Large intestine (tissue), 12 donors: ENCODE measurements at places on chromosomes 13 and 19. TPM values are rescaled to one million over a fixed set of nuclear protein-coding genes. Genes with fewer than 3 reads are reported as not detected.

GRCh38 chr13:98858191-98858590 is 105.7 kb upstream of the SLC15A1 start:
- DNase-seq, result no peak

- no peak for DNase-seq
Observed at GRCh38 chr13:100535426-100536135, 53.0 kb downstream of the GGACT start.

GRCh38 chr19:17654993-17655392 is 33.2 kb downstream of the UNC13A start:
- DNase-seq, result no peak

- no peak for DNase-seq
Observed at GRCh38 chr19:39132344-39132969, 6.9 kb downstream of the PAK4 start.

FFAR2 gene
- 3.1 TPM for polyA plus RNA-seq

ACTN4 gene
- 747 TPM for polyA plus RNA-seq
